ENCODE measurements at places on chromosomes 6 and 20.

- no peak for DNase-seq
These were observed at the start of gene KIAA1755 for GRCh38 chr20:38260378-38261053. Gene KIAA1755, minus strand, starts transcription at chr20:38260735. Its CDS starts 235 bp downstream, at chr20:38260500.

DNA sequence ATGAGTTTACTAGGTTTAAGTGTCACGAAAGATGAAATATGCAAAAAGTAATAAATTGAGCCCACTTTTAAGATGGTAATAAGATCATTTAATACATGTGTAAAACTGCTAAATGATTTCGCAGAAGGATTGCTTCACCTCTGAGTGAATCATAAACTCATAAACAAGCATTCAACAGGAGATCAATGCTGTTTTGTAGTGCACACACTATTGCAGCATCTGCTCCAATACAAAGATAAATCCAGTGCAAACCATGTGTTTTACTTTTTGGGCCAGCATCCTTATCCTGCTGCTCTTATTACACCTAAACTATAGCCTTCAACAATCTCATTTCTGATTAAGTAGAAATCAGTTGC, 400.1 kb downstream of the NKAIN2 start:
- DNase-seq, result no peak

DNA sequence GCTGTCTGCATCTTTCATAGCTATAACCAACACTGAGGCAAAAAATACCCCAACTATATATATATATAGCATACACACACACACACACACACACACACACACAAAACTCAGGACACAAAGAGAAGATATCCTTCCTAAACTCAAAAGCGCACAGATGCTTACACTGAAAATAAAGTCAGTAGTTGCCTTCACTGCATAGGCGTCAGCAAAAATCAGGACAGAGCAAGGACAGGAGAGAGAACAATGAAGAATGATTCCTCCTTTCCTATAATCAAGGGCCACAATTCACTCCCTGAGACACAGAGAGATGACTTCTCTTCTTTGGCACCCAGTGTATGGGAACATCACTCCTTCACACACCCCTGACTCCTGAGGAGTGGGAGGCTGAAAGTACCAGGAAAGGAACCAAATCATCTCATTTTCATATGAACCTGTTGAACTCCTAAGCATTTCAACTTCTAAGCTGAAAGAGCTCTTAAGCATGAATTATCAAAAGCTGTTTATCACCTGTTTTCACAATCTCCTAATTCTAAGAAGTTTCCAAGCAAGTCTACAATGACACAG, 141.4 kb downstream of the HIVEP2 start:
- DNase-seq, result no peak

DNA sequence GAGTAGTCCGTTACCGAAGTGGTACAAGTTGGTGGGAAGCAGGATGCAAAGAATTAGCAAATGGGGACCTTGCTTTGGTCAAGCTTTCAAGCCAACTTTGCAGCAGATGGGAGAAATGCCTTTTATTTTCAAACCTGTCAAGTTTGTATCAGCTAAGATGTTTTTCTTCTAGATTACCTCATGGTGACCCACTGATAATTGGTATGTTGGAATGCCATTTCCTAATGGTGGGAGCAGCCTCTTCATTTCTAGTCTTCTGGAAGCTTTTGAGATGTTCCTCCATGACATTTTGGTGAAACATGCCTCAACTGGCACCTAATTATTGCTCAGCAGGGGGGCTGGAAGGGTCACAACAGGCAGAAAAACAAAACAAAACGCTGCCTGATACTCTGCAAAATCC, 43.7 kb downstream of the ADNP start:
- no peak for DNase-seq

GRCh38 chr6:162181111-162181510, 546.5 kb downstream of the PRKN start:
- no peak for DNase-seq

DNA sequence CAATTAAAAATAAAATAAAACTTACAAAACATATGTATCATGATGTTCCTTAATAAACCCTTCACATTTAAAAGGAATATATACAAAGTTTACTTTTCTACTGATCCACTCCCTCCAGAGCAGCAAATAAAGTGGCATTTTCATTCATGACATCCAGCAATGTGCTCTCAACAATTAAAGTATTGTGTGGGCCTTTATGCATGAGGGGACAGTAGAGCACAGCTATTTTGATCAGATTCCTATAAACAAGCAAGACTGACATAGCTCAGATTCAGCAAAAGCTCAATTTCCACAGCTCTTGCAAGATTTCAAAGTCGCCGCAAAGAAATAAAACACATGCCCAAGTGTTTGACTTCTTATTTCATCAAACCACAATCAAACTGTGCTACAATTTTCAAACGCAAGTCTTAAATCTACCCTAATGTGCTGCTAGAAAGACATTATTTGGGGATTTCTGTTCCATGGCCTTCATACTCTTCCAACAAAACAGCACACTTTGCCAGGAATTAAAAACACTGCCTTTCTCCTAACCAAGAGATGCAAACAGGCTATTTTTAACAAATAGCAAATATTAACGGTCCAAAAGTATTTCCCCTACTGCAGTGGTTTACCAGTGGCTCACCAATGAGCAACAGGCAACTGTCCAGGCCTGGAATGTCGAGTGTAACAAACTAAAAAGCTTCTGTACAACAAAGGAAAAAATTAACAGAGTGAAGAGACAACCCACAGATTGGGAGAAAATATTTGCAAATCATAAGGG, 52.3 kb downstream of the MBOAT1 start:
- DNase-seq, result no peak

DNA sequence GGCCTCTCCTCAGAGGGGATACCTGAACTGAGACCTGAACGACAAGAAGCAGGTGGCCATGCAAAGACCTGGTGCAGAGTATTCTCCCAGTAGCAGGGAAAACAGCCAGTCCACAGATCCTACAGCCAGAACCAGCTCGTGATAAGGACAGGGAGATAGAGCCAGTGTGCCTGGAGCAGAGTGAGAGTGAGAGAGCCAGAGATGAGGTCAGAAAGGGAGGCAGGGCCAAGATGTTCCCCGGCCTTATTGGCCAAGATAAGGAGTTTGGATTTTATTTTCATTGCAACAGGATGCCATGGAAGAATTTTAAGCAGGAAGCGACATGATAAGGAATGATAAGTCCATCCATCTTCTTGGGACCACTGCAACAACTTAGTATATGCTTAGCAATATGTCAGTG, 111.8 kb downstream of the UBE3D start:
- DNase-seq, result no peak

DNA sequence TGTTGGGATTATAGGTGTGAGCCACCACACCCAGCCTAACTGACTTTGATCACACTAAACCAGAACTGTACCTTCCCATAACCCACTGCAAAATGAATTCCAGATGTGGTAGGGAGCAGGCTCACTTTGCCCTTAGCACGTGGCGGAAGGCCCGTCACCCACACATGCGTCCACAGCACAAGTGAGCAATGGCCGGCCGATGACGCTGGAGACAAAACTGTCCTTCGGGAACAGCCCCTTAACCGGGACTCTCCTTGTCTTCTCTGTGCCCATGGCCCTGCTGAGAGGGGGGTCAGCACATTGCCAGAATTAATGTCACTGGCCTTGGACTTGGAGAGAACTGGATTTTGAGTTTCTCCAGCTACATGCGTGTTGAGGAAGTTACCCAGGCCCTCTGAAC, 107.2 kb downstream of the TOX2 start:
- DNase-seq, result no peak

DNA sequence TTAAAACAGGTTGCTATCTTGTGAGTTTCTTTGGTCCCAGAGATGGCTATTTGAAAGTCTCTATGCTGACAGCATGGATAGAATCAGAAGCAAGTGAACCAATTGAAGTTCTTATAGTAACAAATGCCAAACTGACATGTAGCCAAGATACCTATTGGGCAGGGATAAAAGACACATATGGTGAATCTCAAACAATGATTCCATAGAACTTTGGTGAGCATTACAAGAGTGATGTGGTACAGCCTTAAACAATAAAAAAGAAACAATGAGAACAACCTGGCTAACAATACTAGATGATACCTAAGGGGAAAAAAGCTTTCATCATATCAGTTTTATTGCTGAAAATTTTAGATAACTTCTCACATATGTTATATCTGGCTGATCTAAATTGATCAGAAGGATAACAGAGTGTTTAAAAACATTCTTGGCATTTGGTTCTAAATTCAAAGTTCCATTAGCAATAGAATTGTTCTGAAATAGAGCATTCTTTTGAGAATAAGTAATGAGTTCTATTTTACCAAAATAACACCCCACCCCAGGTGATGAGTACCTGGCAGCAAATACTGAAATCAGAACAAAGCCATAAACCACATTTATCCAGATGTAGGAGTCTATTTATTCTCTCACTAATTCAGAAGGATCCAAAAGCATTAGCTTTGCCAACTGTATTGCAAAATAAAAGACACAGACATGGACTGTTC, 5.8 kb upstream of the HMGCLL1 start:
- DNase-seq, result no peak

GRCh38 chr20:9852566-9852965, 13.7 kb upstream of the PAK5 start:
- no peak for DNase-seq

DNA sequence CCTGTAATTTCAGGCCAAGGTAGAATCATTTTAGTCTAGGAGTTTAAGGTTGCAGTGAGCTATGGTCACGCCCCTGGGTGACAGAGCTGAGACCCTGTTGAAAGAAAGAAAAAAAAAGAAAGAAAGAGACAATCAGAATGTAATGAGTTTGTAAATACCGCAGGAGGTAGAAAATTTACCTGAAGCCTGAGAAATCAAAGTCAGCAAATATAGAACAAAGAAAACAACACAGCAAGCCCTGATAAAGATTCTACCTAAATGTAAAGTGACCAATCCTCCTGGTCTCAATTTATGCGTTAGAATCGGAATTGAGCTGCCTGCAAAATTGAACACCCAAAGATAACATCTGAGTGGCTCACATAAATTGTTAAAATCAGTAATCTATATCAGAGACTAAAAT, 146.5 kb upstream of the ZNF184 start:
- no peak for DNase-seq

DNA sequence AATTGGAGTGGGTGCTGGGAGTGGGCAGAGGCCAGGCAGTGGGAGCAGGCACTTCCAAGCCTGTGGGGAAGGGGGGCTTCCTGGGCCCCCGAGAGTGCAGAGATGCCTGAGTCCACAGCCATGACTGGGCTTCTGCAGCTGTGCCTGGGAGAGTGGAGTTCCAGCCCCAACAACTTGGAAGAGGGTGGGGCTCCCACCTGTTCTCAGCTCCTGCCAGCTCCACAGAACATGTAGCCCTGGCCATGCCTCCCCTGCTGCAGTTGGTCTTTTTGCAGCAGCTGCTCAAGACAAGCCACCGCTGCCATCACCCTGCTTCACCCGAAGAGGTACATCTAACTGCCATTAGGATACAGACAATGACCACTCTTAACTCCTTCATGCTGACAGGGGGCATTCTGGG, 1092.3 kb downstream of the KHDRBS2 start:
- DNase-seq, result no peak

DNA sequence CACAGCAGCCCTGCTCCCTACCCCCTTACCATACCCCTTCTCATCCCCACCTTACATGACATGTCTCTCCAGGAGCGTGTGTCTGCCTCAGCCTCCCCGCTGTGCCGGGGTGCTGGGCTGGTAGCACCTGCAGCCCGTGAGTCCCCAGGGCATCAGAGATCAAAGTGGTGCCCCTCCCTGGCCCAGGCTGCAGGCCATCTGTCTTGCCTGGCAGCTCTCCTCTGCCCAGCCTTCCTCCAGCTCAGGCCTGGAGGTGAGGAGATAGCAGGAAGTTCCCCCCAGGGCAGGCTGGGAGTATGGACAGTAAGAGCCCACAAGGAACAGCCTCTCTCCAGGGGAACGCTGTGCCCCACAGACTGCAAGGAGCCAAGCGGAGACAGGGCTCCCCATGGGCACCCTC, 35.3 kb downstream of the GRM4 start:
- DNase-seq, result no peak

GRCh38 chr6:160141001-160141726, 19.5 kb downstream of the SLC22A1 start:
- DNase-seq, result no peak

DNA sequence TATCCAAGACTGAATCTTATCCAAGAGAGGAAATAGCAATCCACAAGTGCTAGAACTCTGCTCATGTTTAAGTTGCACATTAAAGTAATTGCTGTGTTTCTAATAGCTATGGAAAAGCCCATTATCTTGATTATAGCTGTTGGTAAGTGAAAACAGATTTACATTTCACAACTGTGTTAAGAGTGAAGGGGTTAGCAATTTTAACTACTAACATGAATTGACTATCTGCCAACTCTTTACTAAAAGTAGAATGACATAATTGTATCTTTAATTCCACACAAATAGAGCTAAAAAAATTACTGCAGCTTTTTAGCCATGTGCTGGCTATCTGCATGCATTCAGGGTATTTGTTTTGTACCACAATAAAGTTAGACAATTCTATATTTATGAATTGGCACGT, 277.9 kb upstream of the IRAK1BP1 start:
- DNase-seq, result no peak

DNA sequence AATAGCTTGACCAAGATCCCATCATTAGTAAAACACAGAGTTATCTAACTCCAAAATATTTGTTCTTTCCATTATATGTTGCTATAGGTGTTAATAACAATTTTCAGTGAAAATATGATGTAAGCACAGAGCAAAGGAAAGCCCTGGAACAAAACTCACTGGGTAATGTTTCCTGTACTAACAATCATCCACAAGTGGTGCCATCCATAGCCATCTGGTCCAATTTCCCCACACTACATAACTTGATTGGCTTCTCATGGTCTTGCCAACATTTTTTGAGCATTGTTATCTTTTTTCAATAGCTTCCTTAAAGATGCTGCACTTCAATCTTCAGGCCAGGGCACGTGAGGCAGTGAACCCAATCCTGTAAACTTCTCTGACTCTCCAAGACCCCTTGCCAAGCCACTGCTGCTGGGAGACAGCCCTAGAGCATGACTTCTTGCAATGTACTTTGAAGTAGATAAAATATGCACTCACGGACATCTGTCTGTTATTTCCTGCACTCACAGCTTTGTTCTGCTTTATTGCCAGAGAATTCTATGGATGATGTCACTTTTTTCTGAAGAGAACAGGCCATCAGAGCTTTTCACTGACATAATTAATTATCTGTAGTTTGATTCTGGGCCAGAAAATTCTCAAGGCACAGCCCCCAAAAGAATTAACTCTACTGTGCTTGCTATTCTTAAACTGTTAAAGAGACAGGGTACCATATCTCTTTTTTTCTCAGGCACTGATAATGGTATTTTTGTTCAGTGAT, 97.5 kb upstream of the TMEM30A start:
- DNase-seq, result no peak

Measured in stimulated activated CD8-positive, alpha-beta memory T cell treated with anti-CD3 and anti-CD28 coated beads, Interleukin-7, amount 100 ng/mL, for 4 hours (primary cell).